Hematopoietic multipotent progenitor cell (in vitro differentiated cells): ENCODE measurements at places on chromosomes 3 and 15.

DNA sequence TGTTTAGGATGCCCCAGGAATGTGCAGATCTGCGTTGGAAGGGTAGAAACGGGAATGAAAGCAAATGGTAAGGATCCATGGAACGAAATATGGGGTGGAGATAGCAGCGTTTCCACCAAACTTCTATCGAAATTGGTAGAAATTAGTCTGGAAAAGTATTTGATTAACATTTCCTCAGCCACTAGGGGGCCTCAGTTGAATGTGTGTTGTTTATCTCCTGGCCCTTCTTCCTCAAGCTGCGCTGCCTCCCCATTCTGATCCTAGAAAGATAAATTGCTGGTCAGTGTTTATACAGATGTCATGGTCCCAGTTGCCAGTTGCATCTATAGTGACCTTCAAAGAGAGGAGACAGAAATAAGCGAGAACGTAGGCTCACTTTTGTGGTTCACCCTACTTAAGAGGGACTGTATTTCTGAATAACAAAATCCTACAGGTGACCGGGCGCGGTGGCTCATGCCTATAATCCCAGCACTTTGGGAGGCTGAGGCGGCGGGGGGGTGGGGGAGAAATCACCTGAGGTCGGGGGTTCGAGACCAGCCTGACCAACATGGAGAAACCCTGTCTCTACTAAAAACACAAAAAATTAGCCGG, 457.1 kb downstream of the SQOR start:
- no peak for DNase-seq

- DNase-seq = no peak
Measured at GRCh38 chr3:64909011-64909410, 221.2 kb upstream of the ADAMTS9 start.

GRCh38 chr15:69525543-69525942, 72.9 kb downstream of the RPLP1 start:
- no peak for DNase-seq

DNA sequence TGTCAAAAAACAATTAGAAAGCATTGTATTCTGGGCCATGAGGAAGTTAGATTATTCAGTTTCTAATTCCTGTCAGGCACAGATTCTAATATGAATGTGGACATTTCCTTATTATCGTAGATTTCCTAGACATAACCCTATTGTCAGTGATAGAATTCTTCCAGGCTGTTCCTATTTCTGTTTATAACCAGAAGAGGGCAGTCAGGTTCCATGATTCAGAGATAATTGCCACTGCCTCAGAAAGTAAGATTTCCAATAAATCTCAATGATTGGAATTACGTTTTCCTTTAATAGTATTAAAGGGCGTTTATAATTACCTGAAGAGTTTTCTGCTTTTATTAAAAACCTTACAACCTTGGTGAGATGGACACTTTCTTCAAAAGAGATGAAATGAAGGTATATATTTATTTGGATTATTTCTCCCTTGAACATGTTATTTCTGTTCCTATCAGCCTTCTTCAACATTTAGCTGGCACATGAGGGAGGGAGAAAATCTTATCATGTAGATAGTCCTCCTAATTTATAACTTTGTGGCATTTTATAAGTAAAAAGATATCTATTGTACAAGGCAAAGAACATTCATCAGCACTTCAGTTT, 439.2 kb downstream of the MCTP2 start:
- peak; percentile 40 for DNase-seq

DNA sequence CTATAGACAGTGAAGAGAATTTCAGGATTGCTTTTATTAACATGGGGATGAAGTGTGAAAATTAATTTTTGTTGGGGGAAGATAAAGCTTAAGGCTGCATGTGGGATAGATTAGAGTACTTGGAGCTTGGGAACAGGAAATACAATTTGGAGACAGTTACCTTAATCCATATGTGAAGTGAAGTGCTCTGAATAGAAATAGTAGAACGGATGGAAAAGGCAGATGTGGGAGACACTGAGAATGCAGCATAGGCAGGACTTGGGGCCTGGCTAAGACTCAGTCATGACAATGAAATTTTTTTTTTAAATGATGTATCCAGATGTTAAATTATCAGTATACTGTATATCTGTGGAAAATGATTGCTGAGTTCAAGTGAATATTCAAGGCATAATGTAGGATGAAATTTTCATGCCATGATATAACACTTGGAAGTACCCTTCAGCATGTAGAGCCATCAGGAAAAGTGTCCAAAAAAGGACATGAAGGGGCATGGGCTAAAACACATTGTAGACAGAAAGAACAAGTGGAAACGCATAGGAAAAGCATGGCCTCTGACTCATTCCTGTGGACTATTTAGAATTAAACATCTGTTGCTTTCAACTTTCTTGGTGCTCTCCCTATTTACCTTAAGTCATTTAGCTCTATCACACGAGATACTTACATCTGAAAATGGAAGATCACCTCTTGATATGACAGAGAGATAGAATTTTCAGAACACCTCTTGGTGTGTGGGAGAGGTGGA, 134.8 kb downstream of the RBMS3 start:
- no peak for DNase-seq

DNA sequence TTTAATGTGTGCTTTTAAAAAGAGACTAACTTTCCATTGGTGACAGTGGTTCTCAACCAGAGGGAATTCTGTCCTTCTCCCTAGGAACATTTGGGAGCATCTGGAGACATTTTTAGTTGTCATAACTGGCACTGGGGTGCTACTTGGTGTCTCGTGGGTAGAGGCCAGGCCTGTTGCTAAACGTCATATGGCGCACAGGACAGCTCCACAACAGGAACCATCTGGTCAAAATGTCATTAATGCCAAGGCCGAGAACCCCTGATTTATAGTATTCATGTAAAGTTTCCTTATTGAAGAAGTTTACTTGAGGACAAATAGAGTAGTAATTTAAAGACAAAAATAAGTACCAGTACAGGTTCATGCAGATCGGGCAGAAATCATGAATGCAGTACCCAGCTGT, 164.2 kb downstream of the FEZF2 start:
- DNase-seq = peak; percentile 39

GRCh38 chr15:71802770-71803169, 7.6 kb upstream of the NR2E3 start:
- peak; percentile 36 for DNase-seq

- DNase-seq = no peak
Measured at GRCh38 chr15:77527164-77527778, 105.4 kb downstream of the LINGO1 start.
